ENCODE measurements at places on chromosomes 6 and 20.

- DNase-seq: no peak
These were observed 11.2 kb downstream of the GNAS-AS1 start for GRCh38 chr20:58839474-58839874.

DNA sequence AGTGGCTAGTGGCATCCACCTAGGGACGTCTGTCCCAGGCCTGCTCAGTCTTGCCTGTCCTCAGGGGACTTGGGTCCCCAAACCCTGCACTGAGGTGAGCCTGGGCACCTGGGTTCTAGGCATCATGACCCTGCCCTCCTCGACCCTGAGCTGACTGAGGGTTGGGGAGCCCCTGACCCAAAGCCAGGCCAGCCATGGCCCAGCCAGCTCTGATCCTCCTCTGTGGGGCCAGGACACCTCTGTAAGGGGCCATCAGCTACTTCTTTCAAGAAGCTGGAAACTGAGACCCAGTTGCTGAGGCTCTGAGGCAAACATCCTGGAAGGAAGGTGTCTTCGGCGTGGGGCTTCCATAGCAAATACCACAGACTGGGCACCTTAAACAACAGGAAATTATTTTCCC is 329.3 kb downstream of the QKI start:
- no peak for DNase-seq

- no peak for DNase-seq
These were observed 3.6 kb downstream of the BEND6 start for GRCh38 chr6:56958481-56958880.

GRCh38 chr6:113820761-113821160 is 36.4 kb upstream of the MARCKS start:
- DNase-seq: no peak

GRCh38 chr20:25686081-25687067 is 10.3 kb downstream of the ZNF337 start:
- DNase-seq: no peak
